Activated naive CD8-positive, alpha-beta T cell treated with anti-CD3 and anti-CD28 coated beads for 36 hours (primary cell): ENCODE measurements at places on chromosomes 6 and 20.

- H3K36me3 ChIP-seq, result no peaks in the 10 kb centered on the region
- H3K4me1 ChIP-seq, result peaks cover 9% of the 10 kb centered on the region
- DNase-seq, result no peak
- peaks cover 30% of the 10 kb centered on the region for H3K27me3 ChIP-seq
- H3K4me3 ChIP-seq, result no peak overlapping the region
These were observed 47.2 kb upstream of the MLN start for GRCh38 chr6:33850869-33851541.

- H3K36me3 ChIP-seq, result peaks cover 41% of the 10 kb centered on the region
- H3K27ac ChIP-seq, result no peak overlapping the region
- no peaks in the 10 kb centered on the region for H3K27me3 ChIP-seq
- H3K4me1 ChIP-seq, result peaks cover 39% of the 10 kb centered on the region
- H3K4me3 ChIP-seq, result no peak overlapping the region
- no peak for DNase-seq
These were observed 77.2 kb downstream of the BACH2 start for GRCh38 chr6:90219209-90219985.

- no peak overlapping the region for H3K27ac ChIP-seq
- peaks cover 11% of the 10 kb centered on the region for H3K27me3 ChIP-seq
- DNase-seq, result no peak
- H3K36me3 ChIP-seq, result no peaks in the 10 kb centered on the region
- H3K4me1 ChIP-seq, result peaks cover 4% of the 10 kb centered on the region
These were observed 144.6 kb upstream of the CITED2 start for GRCh38 chr6:139519097-139519496.

GRCh38 chr6:15804164-15805154, 141.6 kb upstream of the DTNBP1 start:
- no peak overlapping the region for H3K4me3 ChIP-seq
- H3K27ac ChIP-seq, result no peak overlapping the region

DNA sequence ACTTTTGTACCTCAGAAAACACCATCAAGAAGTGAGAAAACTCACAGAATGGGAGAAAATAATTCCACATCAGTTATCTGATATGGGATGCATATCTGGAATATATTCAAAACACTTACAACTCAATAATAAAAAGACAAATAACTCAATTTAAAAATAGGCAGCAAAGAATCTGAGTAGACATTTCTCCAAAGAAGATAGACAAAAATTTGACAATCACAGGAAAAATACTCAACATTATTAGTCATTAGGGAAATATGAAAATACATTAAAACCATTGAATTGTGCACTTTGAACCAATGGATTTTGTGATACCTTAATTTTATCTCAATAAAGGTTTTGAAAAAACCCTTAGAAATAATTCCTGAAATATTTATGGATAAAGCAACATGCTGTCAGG, 36.9 kb upstream of the STMND1 start:
- no peaks in the 10 kb centered on the region for H3K36me3 ChIP-seq
- no peak overlapping the region for H3K27ac ChIP-seq
- DNase-seq, result no peak
- peaks cover 22% of the 10 kb centered on the region for H3K27me3 ChIP-seq

DNA sequence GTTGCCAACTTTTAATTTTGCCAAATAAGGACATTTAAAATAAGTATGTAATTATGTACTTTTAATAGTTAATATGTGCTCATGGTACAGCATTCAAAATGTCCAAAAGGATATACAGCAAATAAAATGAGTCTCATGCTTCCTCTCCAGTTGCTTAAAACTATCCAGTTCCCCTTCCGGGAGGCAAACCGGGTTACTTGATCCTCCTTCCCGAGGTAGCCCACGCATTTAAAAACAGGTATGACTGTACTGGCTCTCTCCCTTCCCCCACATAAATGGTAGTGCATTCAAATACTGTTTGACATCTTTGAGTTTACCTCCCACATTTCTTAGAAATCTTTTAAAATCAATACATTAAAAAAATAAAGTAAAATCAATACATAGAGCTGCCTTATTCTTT, 66.4 kb downstream of the PHF20 start:
- no peak overlapping the region for H3K4me3 ChIP-seq
- no peaks in the 10 kb centered on the region for H3K27me3 ChIP-seq
- DNase-seq, result no peak
- H3K36me3 ChIP-seq, result peaks cover 35% of the 10 kb centered on the region
- H3K4me1 ChIP-seq, result peaks cover 29% of the 10 kb centered on the region

DNA sequence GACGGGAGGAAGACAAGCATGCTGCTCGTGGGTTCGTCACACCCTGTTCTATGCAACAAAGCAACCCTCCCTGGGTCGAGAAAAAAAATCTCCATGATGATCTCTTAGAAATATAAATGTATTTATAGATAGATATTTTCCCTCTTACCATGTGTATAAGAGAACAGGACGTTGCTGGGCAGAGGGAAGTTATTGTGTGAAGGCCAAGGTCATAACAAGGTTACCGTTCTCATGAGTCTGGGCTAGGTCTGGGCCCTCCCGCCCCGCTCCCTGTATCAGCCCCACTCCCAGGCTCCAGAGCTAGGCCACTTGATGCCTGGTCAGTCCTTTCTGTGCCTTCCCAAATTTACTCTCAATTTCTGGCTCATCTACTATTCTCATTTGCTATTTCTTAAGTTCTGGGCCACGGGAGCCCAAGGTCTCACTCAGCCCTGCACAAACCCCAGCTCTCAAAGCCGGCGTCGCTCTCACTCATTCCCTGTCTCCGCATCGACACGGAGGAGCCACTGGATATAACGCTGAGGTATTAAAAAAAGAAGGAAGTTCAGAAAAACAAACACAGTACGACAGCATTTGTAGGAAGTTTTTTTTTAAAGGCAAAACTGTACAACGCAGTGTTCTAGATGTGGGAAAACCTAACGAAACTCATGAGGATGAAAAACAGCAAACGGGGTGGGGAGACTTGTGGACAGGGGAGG, 96.8 kb downstream of the PSMG4 start:
- peak overlapping the region; percentile 65 for H3K27ac ChIP-seq
- H3K27me3 ChIP-seq, result peaks cover 3% of the 10 kb centered on the region
- H3K4me3 ChIP-seq, result peak overlapping the region; percentile 68
- no peak for DNase-seq

GRCh38 chr6:34366639-34366921, 25.9 kb downstream of the NUDT3 start:
- H3K27me3 ChIP-seq, result no peaks in the 10 kb centered on the region
- H3K4me1 ChIP-seq, result peaks cover 38% of the 10 kb centered on the region
- no peak for DNase-seq
- H3K27ac ChIP-seq, result no peak overlapping the region
- H3K36me3 ChIP-seq, result peaks cover 3% of the 10 kb centered on the region

- DNase-seq, result no peak
- H3K36me3 ChIP-seq, result no peaks in the 10 kb centered on the region
- no peak overlapping the region for H3K4me3 ChIP-seq
- H3K4me1 ChIP-seq, result no peaks in the 10 kb centered on the region
- peaks cover 6% of the 10 kb centered on the region for H3K27me3 ChIP-seq
These were observed 37.1 kb downstream of the SLC17A1 start for GRCh38 chr6:25794784-25795183.

- H3K27ac ChIP-seq, result no peak overlapping the region
- H3K4me3 ChIP-seq, result no peak overlapping the region
- no peak for DNase-seq
- H3K27me3 ChIP-seq, result no peaks in the 10 kb centered on the region
- peaks cover 7% of the 10 kb centered on the region for H3K4me1 ChIP-seq
These were observed 55.1 kb downstream of the SAMD3 start for GRCh38 chr6:130167655-130168054.

DNA sequence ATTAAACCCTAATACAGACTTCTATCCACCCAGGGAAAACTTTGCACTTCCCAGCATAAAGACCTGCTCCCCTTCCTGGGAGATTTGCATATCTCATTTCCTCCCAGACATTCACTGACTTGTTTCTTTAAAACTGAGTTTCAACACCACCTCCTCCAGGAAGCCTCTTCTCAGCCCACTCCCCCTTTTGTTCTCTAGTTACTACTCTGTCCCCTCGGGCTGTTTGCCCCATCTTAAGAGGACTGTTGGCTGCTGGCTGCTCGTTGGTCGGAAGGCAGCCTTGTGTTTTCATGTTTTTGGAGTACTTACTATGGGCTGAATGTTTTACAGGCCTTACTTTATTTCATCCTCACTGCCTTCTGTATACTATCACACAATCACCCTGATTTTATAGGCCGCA, 6.6 kb downstream of the ARHGAP40 start:
- no peak overlapping the region for H3K4me3 ChIP-seq
- H3K4me1 ChIP-seq, result no peaks in the 10 kb centered on the region
- no peaks in the 10 kb centered on the region for H3K36me3 ChIP-seq
- no peak overlapping the region for H3K27ac ChIP-seq
- no peak for DNase-seq

DNA sequence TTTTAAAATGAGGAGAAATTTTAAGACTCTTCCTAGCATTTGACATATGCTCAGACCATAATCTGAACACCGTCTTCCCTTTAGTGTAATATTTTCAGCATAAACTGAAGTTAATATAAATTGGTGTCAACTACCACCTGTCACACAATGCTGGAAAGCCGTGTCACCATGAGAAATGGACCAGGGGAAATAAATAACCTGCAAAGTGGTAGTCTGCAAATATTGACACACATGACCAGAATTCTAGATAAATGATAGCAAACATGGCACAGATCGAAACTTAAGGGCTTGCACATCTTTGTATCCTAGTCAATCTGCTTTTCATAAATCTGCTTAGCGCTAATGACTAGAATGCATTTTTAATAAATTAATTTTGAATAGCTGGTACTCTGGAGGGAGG, 191.9 kb downstream of the CD83 start:
- no peaks in the 10 kb centered on the region for H3K27me3 ChIP-seq
- H3K36me3 ChIP-seq, result no peaks in the 10 kb centered on the region
- no peak overlapping the region for H3K27ac ChIP-seq
- no peak for DNase-seq

- H3K4me1 ChIP-seq, result no peaks in the 10 kb centered on the region
- H3K27ac ChIP-seq, result no peak overlapping the region
- no peaks in the 10 kb centered on the region for H3K36me3 ChIP-seq
- no peak overlapping the region for H3K4me3 ChIP-seq
- DNase-seq, result no peak
- H3K27me3 ChIP-seq, result no peaks in the 10 kb centered on the region
These were observed 600.8 kb downstream of the MEI4 start for GRCh38 chr6:78253618-78254017.

GRCh38 chr6:137677709-137678108, 183.5 kb upstream of the OLIG3 start:
- peak overlapping the region; percentile 40 for H3K27ac ChIP-seq
- no peaks in the 10 kb centered on the region for H3K36me3 ChIP-seq
- no peak overlapping the region for H3K4me3 ChIP-seq
- peaks cover 25% of the 10 kb centered on the region for H3K27me3 ChIP-seq
- H3K4me1 ChIP-seq, result peaks cover 35% of the 10 kb centered on the region

GRCh38 chr20:41098703-41099250, 38.6 kb upstream of the PLCG1 start:
- H3K27me3 ChIP-seq, result no peaks in the 10 kb centered on the region
- H3K27ac ChIP-seq, result no peak overlapping the region
- DNase-seq, result no peak
- no peak overlapping the region for H3K4me3 ChIP-seq
- H3K4me1 ChIP-seq, result peaks cover 6% of the 10 kb centered on the region

GRCh38 chr6:14290041-14290771, 172.6 kb downstream of the CD83 start:
- H3K4me3 ChIP-seq, result no peak overlapping the region
- H3K4me1 ChIP-seq, result peaks cover 14% of the 10 kb centered on the region
- no peak for DNase-seq
- no peak overlapping the region for H3K27ac ChIP-seq

DNA sequence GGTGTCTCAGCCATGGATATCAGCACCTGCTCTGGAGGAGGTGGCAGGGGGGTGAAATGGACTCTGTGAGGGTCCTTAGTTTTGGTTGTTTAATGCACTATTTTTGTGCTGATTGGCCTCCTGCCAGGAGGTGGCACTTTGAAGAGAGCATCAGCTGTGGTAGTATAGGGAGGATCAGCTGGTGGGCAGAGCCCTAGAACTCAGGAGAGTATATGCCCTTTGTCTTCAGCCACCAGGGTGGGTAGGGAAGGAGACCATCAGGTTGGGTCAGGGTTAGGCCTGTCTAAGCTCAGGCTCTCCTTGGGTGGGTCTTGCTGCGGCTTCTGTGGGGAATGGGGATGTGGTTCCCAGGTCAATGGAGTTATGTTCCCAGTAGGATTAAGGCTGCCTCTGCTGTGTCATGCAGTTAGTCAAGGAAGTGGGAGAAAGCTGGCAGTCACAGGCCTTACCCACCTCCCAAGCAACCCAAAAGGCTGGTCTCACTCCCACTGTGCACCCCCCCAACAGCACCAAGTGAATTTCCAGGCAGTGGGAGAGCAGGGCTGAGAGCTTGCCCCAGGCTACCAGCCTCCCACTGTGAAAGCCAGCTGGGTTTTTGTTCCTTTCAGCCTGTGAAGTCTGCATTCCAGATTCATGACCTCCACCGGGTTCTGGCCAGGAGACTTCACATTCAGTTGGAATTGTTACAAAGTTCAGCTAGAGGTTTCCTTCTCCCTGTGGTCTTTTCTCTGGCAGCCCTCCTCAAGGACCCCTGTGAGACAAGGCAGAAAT, 5.7 kb upstream of the OSTM1 start:
- no peaks in the 10 kb centered on the region for H3K4me1 ChIP-seq
- no peak for DNase-seq
- peaks cover 9% of the 10 kb centered on the region for H3K27me3 ChIP-seq
- H3K27ac ChIP-seq, result no peak overlapping the region
- no peaks in the 10 kb centered on the region for H3K36me3 ChIP-seq

- H3K4me1 ChIP-seq, result no peaks in the 10 kb centered on the region
- no peak overlapping the region for H3K4me3 ChIP-seq
- H3K27me3 ChIP-seq, result peaks cover 31% of the 10 kb centered on the region
These were observed 422.6 kb downstream of the QKI start for GRCh38 chr6:163836876-163837690.

DNA sequence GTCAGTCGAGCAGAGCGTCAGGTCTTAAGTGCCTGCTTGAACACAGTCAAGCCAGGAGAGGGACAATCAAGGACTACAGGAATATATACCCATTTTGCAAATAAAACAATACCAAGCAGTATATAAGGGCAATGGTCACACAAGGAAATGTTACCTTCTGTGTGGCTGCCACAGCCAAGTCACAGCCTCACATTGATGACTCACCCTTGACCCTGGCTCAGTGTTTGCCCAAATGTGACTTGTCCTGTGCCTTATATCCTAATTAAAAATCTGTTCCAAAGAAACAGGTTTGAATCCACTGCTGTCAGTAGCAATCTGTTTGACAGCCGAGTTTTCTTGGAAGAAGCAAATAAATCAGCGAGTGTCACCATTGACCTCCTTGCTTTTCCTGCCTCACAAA, 34.3 kb downstream of the C6orf89 start:
- no peaks in the 10 kb centered on the region for H3K27me3 ChIP-seq
- DNase-seq, result no peak
- peaks cover 2% of the 10 kb centered on the region for H3K36me3 ChIP-seq
- H3K27ac ChIP-seq, result no peak overlapping the region
